ENCODE measurements at places on chromosomes 16 and 17.

GRCh38 chr17:78131172-78132083 is 857 bp downstream of the TMC8 start:
- no peak for DNase-seq

DNA sequence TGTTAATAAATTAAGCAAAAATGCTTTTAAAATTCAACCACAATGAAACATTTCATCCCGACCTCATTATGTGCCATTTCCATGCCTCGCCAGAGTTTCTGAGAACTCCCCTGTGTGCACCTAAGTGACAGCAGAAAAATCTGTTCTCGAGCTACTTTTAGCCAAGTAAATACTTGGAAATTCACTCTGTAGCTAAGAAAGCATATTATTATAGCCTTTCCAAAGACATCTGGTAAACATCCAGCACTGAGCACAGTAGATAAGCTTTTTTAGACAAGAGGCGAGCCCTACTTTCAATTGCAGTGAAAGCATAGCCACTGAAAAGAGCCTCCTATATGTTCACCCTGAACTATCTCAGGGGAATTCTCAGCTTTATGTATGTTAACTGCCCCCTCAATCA is 242.8 kb upstream of the PSMD7 start:
- DNase-seq: no peak

DNA sequence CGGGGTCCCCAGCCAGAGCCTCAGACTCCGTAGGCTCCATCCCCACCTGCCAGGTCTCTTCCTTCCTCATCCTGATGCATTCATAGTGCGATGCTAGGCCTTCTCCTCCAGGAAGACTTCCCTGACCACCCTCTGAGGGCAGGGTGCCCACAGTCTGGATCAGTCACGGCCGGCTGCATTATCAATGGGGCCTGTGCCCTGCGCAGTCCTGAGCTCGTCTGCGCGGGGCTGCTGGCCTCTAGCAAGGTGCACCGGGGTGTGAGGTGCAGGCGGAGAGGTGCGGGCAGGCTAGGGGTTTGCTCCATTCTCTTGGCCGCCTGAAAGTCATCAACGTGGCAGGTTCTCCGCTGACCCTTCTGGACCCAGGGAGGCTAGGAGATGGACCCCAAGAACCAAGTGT is 56.9 kb upstream of the ACSF3 start:
- no peak for DNase-seq

GRCh38 chr17:47660064-47660492 is 10.4 kb downstream of the KPNB1 start:
- no peak for DNase-seq

DNA sequence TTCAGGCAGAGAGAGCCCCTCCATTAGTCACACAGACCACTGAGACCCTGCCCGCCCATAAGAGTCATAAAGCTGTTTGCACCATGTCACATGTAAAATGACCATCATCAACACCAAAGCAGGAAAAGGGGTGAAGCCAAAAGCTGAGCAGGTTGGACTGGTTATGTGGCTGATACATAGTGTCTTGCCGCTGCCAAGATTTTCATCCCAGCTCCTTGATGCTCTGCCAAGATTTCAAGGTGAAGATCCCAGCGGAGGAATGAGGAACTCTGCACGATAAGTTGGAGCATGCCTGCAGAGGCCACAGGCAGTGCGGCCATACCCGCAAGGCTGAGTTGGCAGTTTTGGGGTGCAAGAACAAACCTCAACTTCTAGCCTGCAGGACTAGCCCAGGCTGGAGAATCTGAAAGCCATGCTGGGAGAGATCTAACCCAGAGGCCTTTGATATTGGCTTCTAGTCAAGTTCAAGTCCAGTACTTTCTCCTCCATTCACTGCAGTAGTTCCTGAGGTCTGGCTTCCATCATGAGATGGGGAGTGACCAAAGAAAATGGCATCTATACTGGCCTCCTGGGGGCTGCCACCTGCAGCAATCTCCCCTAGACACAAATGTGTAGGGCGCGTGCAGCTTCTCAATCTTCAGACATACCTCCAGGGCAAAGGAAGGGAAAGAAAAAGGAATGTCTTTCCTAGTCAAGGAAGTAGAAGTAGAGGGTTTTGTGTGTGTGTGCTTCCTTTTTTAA is 79.7 kb upstream of the NOL11 start:
- DNase-seq: no peak

GRCh38 chr17:66290101-66290722 is 12.2 kb upstream of the PRKCA start:
- DNase-seq: no peak

DNA sequence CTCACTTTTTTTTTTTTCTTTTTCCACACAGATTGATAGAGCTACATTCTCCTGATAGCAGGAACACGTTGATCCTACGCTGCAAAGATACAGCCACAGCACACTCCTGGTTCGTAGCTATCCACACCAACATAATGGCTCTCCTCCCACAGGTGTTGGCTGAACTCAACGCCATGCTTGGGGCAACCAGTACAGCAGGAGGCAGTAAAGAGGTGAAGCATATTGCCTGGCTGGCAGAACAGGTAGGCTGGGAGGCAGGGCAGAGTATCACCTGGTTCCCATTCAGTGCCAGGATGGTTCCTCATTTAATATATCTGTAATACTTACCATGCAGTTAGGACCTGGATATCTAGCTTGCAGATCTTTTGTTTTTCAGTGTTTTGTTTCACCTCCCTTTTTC is 51.1 kb upstream of the VPS4A start:
- DNase-seq: no peak

GRCh38 chr17:1251866-1252608 is 18.2 kb upstream of the BHLHA9 start:
- DNase-seq: no peak

- no peak for DNase-seq
Observed at GRCh38 chr17:4479340-4479981, 19.2 kb upstream of the SPNS2 start.

GRCh38 chr16:71924710-71925109 is 29.4 kb downstream of the IST1 start:
- no peak for DNase-seq

DNA sequence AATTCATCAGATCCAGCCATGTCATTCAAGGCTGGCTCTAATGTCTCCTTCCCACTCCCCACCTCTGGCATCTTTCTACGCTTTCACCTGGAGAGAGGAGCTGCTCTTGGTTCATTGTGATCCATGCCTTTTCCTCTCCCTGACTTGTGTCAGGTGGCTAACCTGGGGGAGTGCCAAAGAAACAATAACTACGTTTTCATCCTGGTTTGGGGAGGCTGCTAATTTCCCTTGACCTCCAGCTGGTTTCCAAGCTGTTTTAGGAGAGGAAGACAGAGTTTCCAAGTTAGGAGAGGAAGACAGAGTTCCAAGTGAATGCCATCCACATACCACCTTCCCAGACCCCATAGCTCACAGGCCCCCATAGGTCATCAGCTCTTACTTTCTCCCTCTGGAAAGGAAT is 40.0 kb upstream of the HLF start:
- no peak for DNase-seq

- DNase-seq: no peak
Observed at GRCh38 chr17:79050551-79050950, 24.1 kb upstream of the ENGASE start.

DNA sequence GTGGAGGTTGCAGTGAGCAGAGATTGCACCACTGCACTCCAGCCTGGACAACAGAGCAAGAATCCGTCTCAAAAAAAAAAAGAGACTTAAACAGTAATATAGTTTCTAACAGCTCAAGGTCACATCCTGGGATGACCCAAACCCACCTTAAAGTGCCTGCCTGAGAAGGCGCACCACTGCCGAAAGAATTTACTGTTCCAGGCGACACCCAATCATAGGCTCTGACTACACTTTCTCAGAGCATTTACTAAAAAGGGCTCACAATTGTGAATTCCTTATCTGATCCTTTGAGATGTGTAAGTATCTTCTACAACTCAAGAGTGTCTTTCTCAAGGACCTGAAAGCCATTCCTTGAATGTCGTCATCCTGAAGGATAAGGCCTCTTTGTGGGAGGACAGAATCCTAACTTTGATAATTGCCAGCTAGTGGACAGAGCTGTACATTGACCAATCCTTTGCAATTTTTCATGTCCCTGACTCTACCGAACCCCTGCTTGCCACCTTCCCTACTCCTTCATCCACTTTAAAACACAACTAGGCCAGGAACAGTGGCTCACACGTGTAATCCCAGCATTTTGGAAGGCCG is 2.6 kb upstream of the ST3GAL2 start:
- DNase-seq: no peak

- DNase-seq: no peak
Observed at GRCh38 chr16:72785886-72786285, 262.0 kb downstream of the ZFHX3 start.

DNA sequence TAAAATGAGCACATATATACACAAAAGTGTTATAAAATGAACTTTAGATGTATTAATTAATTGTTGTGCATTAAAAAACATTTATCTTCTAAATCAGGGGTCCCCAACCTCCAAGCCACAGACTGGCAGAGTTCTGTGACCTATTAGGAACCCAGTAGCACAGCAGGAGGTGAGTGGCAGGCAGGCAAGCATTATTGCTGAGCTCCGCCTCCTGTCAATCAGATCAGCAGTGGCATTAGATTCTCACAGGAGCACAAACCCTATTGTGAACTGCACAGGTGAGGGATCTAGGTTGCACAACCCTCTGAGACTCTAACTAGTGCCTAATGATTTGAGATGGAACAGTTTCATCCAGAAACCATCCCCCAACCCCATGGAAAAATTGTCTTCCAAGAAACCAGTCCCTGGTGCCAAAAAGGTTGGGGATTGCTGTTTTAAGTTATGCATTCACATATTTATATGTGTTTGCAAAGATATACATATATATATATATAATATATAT is 583.7 kb downstream of the KCNJ2 start:
- DNase-seq: no peak

DNA sequence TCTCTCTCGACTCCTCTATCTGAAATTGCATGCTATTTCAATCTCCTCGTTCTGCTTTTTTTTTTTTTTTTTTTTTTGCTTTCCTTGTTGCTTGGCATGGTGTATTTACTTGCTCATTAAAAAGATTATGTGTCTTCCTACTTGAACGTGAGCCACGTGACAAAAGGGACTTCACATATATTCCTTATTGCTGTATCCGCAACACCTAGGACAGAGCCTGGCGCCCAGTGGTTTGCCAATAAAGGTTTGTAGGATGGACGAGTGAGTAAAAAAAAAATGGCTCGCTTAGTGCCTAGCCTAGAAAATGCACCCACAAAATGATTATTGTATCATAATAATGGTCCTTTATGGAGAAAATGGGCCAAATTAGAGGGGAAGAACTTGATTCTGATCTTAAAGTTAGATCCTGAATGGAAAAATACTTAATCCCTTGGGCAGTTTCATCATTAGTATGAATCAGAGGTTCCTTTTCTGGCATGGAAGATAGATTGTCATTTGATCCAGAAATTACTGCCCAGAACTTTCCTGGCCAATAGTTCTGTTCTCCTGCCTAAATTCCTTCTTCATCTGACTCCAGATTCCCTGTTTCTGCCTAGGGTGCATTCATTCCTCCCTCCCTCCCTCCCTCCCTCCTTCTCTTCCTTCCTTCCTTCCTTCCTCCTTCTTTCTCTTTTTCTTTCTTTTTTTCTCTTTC is 13.6 kb upstream of the TMEM220 start:
- DNase-seq: no peak

DNA sequence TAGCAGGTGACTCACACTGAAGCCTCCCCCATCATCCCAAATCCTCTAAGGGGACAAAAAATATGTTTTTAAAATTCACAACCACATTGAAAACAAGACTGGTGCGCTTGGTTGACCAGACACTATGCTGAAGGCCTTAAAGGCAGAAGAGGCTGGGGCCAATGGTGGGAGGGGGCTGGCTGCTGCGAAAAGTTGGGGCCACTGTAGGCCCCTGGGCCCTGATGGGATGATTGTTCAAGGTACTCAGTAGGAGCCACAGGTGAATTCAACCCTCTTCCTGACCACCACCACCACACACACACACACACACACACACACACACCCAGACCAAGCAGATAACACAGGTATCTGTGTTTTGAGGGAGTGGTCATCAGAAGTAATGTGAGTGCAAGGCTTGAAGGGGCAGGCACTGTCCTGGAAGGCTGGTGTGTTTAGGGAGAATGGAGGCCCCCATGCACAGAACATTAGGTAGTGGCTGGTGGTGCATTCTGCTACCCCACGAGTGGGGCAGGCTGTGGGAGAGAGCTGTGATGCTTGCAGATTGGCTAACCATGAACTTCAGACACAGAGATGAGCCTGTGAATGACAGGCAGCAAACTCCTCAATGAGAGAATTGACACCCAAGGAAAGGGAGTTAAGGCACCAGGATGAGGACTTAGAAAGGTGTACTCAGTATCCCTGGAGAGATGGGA is 55.0 kb downstream of the NT5M start:
- DNase-seq: no peak
